ENCODE measurements at places on chromosomes 6 and 20. TPM values are rescaled to one million over a fixed set of nuclear protein-coding genes. Genes with fewer than 3 reads are reported as not detected.

KIAA0408 gene
- 74.0 TPM for total RNA-seq

PTK7 gene
- 53.7 TPM for total RNA-seq

PBOV1 gene
- not detected for total RNA-seq

ADGRF5 gene
- total RNA-seq: 8.0 TPM

EDN1 gene
- 6.3 TPM for total RNA-seq

RIPOR3 gene
- 2.7 TPM for total RNA-seq

Data from cerebellum (tissue), 4 donors.